ENCODE measurements at places on chromosomes 2 and 18. TPM values are rescaled to one million over a fixed set of nuclear protein-coding genes. Genes with fewer than 3 reads are reported as not detected.

GRCh38 chr18:72063001-72063400 lies 481.1 kb downstream of the CBLN2 start:
- no peak for DNase-seq

DNA sequence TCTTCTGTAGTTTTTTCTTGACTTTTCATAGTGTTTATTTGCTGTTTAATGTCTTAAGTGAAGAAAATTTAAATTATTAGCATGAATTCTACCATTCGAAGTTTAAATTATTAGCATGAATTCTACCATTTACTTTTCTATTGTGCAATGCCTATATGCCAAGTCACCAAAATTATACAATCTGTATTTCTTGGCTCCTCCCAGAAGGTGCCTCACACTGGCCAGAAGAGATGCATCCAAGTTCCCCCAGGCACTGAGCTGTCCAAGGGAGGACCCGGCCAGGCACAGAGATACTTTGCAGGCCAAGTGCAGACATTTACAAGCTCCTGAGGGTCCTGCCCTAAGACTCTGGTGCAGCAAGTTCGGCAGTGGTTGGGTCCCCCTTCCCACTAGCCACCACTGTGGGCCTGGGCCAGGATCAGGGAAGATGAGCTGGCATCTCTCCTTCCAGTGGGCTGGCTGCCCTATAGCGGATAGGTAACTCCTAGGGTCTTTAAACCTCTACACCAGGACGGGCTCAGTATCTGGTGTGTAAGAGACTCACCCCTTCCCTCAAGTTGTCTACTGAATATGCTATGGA lies 31.3 kb downstream of the TMEM247 start:
- DNase-seq = no peak

DNA sequence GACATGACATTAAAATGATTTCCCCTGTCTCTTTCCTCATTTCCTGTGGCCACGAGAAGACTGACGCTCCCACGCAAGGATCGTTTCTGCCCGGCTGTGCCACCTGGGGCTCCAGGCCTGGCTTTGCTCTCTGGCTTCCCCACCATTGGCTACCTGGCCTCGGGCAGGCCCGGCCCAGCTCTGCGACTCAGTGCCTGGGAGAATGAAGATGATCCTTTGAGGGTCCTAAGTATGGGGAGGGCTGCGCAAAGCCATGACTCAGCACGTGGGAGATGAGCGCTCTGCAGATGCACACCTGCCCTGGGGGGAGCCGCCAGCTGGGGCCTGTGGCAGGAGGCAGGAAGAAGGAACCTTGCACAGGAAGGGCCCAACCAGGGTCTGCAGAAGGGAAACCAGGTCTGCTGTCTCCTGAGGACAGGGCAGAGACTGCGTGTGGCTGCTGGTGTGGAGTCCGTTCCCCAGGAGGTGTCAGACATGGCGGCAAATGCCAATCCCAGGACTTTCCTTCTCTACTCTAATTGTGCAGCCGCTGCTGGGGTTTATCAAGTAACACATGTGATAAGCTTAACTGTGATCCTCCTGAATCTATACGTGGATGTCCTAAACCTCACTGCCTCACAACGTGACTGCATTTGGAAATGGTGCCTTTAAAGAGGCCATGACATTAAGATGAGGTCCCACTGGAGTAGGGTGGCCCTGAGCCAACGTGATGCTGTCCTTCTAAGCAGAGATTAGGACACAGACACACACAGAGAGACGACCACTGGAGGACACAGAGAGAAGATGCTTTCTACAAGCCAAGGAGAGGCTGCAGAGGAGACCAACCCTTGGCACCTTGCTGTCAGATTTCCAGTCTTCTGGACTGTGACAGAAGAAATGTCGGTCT lies 32.9 kb downstream of the MBP start:
- DNase-seq = no peak

DNA sequence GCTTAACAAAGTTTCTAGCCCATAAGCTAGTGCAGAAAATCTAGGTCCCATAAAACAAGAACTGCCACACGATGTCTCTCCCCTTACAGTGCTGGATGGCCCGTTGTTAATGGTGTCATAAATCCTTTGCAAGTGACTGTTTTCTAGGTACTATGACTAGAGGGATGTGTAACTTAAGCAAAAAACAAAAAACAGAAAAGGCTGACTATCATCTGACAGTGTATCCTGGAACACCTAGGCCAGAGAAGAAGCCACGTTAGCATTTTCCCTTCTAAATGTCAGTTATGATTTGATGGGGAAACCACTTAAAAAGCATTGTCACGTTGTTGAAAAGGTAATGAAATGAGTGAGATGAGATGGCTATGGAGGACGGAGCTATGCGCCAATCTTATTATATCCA lies 2.4 kb downstream of the CASP8 start:
- no peak for DNase-seq

DNA sequence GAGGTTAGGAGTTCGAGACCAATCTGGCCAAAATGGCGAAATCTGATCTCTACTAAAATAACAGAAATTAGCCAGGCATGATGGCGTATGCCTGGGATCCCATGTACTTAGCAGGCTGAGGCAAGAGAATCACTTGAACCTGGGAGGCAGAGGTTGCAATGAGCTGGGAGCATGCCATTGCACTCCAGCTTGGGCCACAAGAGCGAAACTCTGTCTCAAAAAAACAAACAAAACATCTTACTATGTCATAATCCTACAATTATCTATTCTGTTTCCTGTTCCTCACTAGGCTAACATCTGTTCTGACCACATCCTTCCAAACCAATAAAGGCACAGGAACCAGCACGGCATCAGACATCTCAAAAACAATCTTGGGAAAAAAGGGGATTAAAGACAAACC lies 361.8 kb upstream of the UBE2E3 start:
- no peak for DNase-seq

The SIX2 gene
- total RNA-seq = 1.8 TPM

The IL36A gene
- not detected for total RNA-seq

The VRK2 gene
- 24.6 TPM for total RNA-seq
